Pulmonary artery endothelial cell (primary cell): ENCODE measurements at places on chromosomes 1 and 21.

- no peak for DNase-seq
Observed at GRCh38 chr1:92944901-92945747, 16.1 kb downstream of the DIPK1A start.

GRCh38 chr21:29318354-29318753, 19.6 kb downstream of the BACH1 start:
- no peak for DNase-seq

DNA sequence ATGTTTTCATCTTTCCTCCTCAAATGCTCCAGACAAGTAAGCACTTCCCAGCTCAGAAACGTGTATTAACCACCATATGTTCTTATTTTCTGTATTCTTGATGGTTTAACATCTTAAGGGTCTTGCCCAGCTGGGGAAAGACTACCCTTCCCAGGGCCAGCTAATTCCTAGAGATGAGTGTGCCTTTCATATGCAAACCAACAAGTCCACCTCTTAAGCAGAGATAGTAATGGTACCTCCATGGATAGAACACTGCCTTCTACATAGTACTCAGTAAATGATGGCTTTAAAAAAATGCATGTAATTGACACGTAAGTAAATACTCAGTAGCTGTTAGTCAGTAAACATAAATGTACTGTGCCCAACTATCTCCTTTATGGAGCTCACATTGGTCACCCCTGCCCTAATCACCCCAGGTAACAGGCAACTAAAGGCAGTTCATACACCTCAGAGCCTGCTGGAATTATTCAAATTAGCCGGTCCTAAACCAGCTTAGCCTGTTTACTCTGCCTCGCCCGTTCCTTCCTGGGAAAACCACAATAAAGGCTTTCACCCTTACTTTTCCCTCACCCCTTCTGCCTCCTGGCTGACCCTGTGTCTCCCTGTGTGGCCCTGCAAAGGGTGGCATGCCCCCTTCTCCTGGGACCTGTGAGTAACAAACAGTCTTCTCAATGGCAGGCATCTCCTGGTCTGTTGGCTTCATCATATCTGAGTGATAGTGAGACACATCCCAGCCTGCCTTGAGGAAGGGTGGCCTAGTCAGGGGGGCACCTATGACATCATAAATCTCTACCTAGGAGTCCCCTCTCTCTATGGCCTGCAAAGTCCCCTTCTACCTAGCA, 40.1 kb upstream of the KLHDC7A start:
- no peak for DNase-seq

DNA sequence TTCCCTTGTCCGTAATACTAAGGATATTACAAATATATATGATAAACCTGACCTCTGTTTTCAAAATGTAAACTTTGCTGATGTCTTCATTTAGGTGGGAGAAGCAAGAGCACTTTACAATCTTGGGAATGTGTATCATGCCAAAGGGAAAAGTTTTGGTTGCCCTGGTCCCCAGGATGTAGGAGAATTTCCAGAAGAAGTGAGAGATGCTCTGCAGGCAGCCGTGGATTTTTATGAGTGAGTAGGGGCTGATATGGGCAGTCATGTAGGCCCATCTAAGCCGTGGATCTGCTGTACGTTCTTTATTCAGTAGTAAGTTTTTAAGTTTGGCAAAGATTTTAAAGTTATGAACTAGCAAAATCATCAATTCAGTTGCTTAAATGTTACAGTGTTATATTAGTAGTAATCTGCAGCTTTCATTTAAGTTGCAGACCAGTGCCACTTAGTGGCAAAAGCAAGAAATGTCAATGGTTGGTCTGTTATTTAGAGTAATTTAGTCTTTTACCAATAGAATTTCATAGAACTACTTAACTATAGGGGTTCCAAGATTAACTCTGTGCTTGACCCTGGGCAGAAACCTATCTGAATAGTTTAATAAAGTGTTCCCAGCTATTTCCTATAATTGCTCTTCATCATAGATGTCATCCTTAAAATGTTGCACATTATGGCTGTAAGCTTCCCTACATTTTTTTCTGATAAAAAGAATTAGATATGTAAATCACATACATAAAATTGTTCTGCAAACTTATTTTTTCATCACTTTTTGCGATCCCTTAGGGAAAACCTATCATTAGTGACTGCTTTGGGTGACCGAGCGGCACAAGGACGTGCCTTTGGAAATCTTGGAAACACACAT, 21.3 kb downstream of the GPSM2 start:
- peak; percentile 15 for DNase-seq

DNA sequence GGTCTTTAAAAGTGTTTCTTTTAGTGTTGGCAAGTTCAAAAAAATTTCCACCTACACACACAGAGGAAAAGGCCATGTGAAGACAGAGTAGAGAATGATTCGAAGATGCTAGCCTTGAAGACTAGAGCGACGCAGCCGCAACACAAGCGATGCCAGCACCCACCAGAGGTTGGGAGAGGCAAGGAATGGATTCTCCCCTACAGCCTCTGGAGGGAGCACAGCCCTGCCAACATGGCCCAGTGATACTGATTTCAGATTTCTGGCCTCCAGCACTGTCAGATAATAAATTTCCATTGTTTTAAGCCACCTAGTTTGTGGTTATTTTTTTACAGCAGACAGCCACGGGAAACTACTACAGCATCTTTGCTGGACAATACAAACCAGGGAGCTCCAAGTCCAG, 6.9 kb upstream of the ADAR start:
- no peak for DNase-seq

DNA sequence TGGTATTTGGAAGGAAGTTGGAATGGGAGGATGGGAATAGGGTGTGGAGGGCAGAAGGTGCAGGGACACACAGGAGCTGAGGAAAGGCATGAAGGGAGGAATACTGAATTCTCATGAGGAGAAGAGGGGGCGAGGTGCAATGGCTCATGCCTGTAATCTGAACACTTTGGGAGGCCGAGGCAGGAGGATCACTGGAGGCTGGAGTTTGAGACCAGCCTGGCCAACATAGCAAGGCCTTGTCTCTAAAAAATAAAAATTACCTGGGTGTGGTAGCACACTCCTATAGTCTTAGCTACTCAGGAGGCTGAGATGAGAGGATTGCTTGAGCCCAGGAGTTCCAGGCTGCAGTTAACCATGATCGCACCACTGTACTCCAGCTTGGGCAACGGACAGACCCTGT, 117.3 kb downstream of the DTL start:
- DNase-seq = no peak

DNA sequence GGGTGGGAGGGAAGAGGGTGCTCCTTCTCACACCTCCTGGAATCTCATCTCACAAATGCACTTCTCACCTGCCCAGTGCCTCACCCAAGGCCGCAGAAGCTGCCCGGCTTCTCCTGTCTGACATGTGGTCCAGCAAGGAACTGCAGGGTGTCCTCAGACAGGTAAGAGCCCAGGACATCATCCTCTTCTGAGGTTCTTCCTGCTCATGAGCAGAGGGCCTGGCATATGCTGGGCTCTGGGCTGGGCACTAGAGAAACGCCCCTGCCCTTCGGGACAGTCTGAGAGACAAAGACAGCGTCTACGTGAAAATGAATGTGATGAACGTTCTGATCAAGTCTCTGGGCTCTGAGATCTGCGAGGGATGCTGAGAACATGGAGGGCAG, 42.4 kb downstream of the PKP1 start:
- DNase-seq = no peak

DNA sequence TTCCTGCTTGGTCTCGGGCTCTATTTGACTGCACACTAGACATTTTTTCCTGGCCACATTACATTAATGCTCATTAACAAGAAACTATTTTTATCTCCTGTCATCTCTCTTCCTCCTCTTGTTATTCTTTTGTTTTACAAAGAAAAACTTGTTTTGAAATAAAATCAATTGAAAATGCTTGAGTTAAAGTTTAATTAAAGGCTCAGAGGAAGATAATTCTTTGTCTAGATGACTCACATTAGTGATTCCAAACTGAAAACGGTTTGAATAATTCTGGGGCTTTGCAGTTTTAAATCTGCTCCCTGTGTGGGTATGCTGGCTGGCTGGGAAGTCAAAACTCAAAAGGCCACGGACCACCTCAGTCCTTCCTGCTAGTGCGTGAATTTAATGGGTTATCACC, 29.6 kb downstream of the RGS5 start:
- no peak for DNase-seq

DNA sequence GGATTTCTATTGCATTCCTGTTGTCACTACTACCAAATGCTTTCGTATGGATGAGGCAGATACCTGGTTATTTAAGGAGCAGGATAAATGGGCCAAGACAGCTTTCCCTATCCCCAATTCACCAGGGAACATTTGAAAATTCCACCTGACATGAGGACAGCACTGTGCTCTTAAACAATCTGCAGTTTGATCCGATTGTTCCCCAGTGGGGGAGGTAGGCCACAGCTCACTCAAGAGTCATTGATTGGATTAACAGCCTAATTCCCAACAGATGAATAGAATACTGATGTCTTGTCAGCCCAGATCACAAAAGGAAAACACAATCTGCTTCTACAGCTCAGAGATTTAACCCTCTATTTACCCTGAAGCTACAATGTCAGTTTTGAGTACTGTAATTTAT, 123.9 kb downstream of the LHX4 start:
- DNase-seq = no peak

GRCh38 chr1:152878042-152878441, at the start of gene SMCP:
SMCP (plus strand) TSS chr1:152878322; CDS start chr1:152884423, 6,101 bp downstream.
- no peak for DNase-seq

DNA sequence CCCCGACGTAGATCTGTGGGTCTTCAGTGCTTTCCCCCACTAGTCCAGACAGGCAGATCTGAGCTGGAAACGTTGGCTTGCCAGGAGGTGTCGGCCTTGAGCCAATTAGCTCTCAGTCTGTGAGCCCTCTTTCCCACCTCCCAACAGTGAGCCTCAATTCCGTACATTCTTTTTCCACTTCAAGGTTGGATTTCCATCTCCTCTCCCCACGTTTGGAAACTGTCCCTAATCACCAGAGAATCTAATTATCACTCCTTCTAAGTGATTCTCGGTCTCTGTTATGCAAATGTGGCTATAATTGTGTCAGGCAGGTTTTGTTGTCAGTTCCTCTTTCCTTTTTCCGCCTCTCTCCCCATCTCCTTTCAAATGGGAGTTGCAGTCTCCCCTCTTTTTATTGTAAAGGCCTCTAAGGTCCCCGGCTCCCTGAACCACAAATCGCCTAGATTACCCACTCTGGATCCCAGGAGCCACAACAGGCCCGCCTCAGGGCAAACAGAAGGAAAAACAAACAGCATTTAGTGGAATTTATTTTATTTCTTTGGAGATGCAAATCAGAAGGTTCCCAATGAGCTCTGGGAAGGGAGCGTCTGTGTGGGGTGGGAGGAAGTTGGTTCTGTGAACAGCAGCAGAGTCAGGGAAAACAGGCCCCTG, 29.4 kb upstream of the LRRN2 start:
- DNase-seq = no peak
